Upper lobe of left lung (tissue), 6 donors: ENCODE measurements at places on chromosomes 4 and X. TPM values are rescaled to one million over a fixed set of nuclear protein-coding genes. Genes with fewer than 3 reads are reported as not detected.

The GTPBP6 gene
- total RNA-seq = 69.9 TPM

The SLC10A6 gene
- 0.27 TPM for total RNA-seq

GRCh38 chr4:76178296-76178695 is 30.1 kb upstream of the NUP54 start:
- no peak for DNase-seq

GRCh38 chrX:102723456-102723855 is 2.9 kb downstream of the GPRASP3 start:
- DNase-seq = no peak

DNA sequence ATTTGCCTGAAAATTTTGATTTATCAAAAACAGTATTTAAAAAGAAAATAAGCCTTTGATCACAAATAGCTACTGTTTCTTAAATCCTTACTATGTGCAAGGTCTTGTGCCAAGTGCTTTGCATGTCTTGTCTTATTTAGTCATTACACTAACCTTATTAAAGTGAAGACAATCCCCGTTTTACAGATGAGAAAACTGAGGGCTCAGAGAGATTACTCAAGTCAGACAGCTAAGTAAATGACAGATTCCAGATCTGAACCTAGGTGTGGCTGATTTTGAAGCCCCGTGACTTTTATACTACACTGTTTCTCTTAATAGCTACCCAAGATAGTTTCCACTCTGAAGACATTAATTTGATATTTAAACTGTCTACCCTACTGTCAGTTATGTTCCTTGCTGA is 38.2 kb downstream of the AFF2 start:
- no peak for DNase-seq

DNA sequence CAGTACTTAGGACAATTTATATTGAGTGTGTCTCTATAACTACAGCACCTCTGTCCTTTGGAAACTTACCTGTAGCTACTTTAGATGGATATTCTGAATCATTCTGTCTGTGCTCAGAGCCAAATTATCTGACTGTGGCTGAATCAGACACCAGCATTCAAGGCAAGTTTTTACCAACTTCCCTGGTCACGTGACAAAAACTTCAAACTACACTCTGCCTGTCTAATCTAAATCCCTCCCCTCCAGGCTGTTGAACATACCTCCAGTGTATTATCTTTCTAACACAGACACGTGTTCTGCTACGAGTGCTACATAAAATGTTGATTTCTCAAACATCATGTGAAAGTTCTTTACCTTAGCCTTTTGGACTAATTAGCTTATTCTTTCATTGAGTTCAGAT is 641.2 kb upstream of the CPEB2 start:
- no peak for DNase-seq

- DNase-seq = no peak
Measured at GRCh38 chr4:168101026-168101425, 8.7 kb downstream of the ANXA10 start.

DNA sequence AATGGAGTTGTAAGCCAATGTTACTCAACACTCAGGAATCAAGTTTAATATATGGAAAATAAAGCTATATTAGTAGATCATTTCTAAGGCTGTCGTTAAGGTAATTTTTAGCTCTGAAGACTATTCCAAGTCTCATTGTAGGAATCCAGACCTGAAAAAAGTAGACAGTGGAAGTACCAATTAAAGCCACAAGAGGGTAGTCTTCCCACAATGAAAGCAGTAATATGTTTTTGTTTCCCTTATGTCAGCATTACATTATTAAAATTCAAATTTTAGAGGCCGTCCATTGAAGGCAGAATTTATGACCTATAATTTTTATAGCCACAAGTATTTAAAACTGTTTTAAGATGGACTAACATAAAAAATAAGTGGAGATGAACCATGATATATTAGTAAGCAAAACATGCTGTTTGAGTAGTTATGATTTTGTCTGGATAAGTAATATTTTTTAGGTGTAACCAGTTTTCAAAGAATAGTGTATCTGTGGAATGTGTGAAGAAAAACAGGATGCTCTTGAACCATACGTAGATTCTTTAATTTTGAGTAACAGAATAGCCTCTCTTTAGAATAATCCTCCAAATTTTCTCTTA is 372.6 kb upstream of the TECRL start:
- no peak for DNase-seq

- DNase-seq = no peak
Measured at GRCh38 chr4:623914-624566, 1.3 kb upstream of the PDE6B start.

DNA sequence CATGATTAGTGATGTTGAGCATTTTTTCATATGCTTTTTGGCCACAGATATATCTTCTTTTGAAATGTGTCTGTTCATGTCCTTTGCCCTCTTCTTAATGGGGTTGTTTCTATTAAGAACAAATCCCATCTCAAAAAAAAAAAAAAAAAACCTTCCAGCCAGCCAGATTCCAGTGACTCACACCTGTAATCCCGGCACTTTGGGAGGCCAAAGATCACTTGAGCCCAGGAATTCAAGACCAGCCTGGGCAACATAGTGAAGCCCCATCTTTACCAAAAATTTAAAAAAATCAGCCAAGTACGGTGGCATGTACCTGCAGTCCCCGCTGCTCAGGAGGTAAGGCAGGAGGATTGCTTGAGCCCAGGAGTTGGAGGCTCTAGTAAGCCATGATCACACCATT is 5.1 kb downstream of the RAB33B start:
- DNase-seq = no peak
